ENCODE measurements at places on chromosomes 4 and X.

DNA sequence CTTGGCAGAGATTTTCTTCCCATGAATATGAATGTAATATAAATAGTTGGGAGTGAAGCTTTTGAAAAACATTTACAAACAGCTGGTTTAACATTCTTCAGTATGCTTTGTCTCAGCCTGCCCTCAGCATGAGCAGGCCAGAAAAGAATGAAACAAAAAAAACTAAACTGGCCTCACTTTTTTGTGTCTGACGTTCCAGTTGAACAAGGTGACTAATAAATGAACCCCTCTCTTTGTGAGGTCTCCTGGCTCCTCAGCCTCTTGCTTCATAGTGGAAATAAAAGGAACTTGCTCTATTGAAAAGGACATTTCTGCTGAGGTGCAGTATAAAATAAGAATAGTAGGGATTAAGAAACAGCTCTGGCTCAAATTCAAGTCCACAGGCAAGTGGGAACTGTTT, 9.4 kb downstream of the CHST7 start:
- DNase-seq = no peak

- peak; percentile 1 for DNase-seq
Measured at GRCh38 chrX:35842674-35843073, 44.5 kb downstream of the MAGEB16 start.

GRCh38 chr4:7020856-7021255, 22.3 kb upstream of the TADA2B start:
- no peak for DNase-seq

DNA sequence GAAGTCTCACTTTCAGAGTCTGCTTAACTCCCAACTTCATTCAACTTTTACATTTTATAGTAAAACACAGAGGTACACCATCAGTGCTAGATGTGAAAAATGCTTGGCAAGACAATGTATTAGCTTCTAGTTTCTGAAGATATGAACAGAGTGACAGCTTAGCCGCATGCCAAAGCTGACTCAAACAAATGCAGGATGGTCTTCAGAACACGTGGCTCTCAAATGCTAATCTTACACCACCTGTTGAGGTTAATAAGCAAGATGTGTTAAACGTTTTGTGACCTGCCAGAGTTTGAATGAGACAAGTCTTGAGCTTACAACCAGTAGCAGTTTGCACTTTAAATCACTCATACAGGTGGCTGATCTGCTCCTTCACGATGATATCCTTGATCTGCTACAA, 18.9 kb upstream of the GPM6B start:
- no peak for DNase-seq

- no peak for DNase-seq
Measured at GRCh38 chrX:39144956-39145355, 343.7 kb downstream of the MID1IP1 start.

GRCh38 chrX:119495734-119496726, 27.8 kb downstream of the SLC25A5 start:
- DNase-seq = no peak

- no peak for DNase-seq
Measured at GRCh38 chrX:23373129-23373804, 38.6 kb downstream of the PTCHD1 start.

DNA sequence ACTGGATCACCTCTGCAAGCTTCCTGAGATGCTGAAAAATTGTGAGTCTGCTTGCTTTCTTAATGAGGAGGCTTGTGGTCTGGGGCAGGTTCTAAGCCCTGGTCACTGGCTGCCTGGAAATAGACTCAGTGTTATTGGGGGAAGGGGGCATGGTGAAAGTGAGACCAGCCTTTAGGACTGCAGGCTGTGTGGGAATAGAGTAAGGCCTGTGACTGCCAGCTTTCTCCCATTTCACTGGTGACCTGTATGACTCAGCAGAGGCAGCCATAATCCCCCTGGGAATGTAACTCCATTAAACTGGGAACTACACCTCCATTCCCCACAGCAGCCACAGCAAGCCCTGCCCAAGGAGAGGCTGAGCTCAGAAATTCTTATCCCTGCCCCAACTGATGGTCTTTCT, 55.9 kb upstream of the IL15 start:
- DNase-seq = no peak

DNA sequence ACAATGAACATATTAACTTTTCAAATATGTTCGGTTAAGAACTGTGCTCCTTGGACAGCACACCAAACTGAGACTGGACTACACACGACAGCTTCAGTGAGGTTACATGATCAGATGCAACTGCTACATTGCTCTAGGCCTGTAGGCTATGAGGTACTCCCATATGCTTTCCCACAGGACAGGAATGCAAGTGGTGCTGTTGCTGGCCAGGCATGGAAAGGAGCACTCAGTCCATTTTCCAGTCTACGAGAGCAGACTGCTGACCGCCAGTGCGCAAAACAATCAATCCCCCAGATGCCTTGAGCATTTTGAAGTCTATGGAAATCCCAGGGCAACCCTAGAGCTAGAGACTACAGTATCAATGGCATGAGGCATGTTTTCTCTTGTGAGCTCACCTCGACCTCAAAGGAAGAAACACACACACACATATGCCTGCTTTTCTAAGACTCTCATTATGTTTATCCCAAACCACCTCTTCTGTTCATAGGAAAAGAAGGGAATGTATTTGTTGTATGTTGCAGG, 70.8 kb upstream of the SPP1 start:
- DNase-seq = no peak

DNA sequence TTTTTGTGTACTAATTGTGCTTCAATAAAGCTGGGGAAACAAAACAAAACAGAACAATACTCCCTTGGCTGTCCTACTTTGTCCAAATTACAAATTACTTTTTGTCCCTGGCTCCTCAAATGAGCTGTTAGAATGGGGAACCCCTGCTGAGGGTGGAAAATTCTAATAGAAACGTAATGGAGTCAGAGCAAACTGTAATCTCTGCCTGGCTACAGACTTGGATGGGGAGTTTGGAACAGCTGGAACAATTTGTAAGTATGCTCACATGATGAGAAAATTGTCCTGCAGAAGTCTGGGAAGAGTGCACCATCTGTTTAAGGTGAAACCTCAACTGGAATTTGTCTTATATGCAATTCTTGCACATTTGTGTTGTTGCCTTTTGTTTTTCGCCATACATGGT, 364.4 kb upstream of the CLNK start:
- no peak for DNase-seq

DNA sequence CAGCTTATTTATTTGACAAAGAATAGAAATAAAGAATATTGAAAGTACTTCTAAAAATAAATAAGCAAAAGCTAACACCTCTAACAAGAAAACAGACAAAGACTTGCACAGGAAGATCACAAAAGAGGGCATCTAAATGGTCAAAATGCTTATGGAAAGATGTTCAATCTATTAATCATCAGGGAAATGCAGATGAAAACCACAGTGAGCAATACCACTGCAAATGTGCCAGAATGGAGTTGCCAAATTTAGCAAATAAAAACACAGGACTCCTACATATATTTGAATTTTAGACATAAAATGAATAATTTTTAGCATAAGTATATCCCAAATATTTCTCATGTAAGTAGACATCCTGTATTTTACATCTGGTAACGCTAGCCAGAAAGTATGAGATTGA, 56.1 kb upstream of the HPGD start:
- DNase-seq = no peak

GRCh38 chrX:110317061-110317819, 645 bp downstream of the AMMECR1 start:
- peak; percentile 38 for DNase-seq

DNA sequence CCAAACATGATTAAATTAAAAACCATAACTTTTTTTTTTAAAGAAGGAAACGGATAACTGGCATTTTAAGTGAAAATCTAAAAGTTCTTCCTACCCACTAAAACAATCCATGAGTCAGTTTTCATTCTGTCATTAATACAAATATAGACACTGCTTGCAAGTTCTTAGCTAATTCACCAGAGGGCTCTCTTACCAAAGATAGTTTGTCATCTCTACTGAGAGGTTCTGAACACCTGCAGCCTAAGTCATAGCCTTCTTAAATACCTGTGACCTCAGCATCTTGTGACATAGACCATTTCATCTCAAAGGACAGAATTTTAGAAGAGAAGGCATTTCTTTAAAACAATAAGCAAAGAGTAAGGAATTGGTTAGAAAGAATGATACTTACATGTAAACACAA, 65.3 kb upstream of the FAM120C start:
- DNase-seq = peak; percentile 10

Measured in hematopoietic multipotent progenitor cell treated with erythropoietin and hydrocortisone succinate and interleukin-3 and kit ligand, for 8 days (in vitro differentiated cells).